ENCODE measurements at places on chromosomes 2 and 18. TPM values are rescaled to one million over a fixed set of nuclear protein-coding genes. Genes with fewer than 3 reads are reported as not detected.

The NEMP2 gene
- total RNA-seq: 18.7 TPM

The ADRA2B gene
- 2.0 TPM for total RNA-seq

The DPYSL5 gene
- total RNA-seq: not detected

DNA sequence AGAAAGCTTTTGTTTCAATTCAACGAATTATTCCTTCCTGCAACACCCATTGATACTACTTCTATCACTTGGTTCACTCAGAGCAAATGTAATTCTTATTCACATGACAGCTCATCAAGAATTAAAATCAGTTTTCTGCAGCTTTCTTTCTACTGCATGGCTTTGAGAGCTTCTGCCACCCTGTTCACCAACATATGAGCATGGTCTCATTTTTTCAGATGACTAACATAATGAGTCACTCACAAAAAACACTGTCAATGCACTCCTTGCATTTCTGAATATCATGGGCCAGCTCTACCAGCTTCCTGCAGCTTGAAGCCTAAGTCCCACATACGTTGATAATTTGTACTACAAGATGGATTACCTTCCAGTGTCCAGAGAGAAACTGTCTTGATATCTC lies 342.9 kb downstream of the LRATD1 start:
- DNase-seq: no peak

DNA sequence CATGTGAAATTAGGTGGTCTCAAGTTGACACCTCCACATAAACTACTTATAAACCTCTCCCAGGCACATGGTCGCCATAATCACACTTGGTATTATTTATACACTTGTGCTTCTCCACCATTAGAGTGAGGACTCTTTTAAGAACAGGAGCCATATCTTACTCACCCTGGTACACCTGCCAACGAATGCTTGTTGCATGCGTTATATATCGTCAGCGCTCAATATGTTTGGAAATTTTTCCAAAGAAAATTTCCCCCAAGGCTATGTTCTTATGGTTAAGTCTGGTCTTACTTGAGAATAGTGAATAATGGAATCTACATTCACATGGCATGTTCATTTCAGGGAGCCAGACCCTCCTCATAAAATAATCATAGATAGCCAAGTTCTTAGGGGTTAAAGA lies 271.7 kb downstream of the BCL11A start:
- DNase-seq: no peak

- DNase-seq: peak; percentile 36
Measured at GRCh38 chr2:33891616-33892015, 292.5 kb upstream of the FAM98A start.

GRCh38 chr2:128315122-128315828 lies 3.4 kb downstream of the HS6ST1 start:
- peak; percentile 23 for DNase-seq

GRCh38 chr2:240024766-240025165 lies 376 bp downstream of the NDUFA10 start:
- peak; percentile 47 for DNase-seq

Measured in stomach (tissue), 19 donors.